ENCODE measurements at places on chromosomes 3 and 15.
A peak's percentile ranks its signal among the peaks of the same experiment; 100 is the strongest.

DNA sequence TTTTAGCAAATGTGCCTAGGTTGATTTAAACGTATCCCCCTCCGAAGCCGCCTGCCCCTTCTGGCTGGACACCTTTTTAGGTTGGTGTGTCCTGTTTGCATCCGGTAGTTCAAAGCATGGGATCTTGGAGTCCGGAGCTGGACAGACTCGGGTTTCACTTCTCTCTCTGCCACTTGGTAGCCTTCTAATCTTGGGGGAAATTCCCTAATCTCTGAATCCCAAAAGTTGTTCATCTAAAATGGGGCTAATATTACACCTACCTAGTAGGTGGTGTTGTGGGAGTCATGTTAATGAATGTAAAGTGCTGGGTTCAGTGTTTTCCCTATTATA, 760 bp downstream of the FANCI start:
- DNase-seq = no peak

DNA sequence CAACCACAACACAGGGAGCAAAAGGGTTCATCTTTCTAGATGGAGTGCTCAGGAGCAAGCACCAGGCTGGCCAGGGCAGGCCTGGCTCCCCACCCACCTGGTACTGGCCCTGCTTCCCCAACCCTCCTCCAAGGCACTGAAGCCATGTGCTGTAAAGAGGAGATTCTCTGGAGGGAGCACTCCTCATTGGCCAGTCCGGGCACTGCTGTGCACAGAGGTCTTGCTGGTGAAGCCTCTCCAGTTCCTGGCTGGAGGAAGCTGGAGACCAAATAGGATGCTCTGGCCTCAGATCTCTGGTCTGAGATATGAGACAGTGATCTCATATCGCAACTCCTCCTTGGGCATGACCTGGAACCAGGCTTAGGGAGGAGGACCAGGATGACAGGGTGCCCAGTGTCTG, 7.7 kb upstream of the SEMA3F start:
- no peak for DNase-seq

DNA sequence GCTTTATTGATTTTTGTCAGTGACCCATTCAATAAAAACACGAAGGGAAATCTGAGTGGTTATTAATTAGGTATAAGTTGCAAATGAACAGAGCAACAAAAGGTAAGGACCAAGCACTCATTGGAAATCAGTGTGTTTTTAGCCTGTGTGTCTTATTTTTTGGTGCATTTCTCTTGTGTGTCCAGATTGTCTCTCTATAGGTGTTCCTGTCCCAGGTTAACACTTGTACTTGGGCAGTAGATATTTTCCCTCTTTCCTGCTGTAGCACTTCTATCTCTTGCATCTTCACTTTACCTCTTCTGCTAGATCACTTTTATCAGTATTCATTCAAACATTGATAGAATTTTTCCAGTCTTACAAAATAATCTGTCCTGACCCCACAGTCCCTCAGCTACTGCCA, 37.0 kb downstream of the MAPK6 start:
- no peak for DNase-seq

DNA sequence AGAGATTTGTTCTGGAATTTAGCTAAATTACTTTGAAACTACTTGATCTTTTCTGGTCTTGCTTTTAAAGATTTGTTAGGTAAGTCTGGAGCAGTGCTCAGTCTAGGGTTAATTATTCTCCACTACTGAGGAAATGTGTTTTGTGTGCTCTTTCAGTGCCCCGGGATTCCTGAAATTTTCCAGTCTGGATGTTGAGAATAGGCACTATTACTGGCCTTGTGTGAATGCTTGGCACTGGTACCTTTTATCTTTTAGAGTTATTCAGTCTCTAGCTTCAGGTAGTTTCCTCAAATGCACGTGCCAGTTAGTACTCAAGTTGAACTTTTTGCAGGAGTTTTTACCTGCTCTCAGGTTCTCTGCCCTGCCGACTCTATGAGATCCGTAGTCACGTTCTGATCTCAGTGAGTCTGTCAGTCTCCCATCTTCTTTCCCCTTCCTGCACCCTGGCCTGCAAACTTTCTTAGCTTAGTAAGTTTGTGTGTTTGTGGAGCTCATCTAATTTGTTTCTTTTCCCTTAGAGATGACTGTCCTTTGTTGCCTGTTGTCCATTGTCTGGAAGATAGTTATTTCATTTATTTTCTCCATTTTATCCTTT, 39.5 kb downstream of the TCF12 start:
- no peak for DNase-seq

DNA sequence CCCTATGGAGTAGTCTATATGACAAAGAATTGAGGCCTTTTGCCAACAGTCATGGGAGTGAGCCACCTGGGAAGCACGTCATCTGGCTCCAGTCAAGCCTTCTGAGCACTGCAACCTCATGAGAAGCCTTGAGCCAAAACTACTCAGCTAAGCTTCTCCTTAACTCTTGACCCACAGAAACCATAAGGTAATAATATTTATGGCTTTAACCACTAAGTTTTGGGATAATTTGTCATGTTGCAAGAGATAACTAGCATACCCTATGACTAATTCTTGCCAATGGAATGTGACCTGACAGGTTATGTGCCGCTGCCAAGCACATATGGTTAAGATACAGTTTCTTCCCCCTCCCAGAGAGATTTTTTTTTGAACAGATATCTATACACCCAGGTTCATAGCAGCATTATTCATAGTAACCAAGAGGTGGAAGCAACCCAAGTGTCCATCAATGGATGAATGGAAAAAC, 11.8 kb upstream of the SLC6A11 start:
- no peak for DNase-seq

DNA sequence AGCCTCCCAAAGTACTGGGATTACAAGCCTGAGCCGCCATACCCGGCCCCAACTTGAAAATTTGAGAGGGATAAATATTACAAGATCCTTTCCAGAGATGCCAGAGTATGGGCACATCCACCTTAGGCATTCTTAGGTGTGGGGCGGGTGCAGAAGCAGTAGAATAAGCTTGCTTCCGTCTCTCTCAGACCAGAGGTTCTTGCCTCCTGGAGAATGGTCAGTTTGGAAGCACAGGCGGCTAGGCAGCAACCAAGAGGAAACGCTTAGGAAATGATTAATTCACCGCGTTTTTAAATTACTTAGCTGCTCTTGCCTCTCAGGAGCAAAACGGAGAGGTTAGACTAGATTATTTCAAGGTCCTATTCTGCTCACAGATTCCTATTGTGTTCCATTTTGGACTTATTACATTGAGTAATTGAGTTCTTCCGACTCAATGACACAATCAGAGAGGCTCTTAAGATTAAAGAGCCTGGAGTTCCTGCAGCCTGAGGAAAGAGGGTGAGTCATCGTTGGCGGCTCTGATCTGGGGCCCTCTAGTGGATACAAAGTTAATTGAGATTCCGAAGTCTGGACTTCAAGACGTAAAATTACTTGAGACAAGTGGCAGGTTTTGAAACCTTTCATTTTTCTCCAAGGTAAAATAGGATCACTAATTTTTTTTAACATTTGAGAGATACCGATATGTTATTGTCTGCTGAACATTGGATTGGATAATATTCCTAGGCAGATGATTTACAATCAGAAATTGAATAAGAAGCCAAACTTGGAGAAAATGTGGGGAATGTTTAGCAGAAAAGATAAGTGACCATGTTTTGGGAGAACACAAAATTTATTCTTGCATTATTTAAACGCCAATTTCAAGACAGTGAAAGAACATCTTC, 5.8 kb upstream of the TOPAZ1 start:
- peak; percentile 84 for DNase-seq

- no peak for DNase-seq
These were observed 70.8 kb upstream of the MBNL1 start for GRCh38 chr3:152197937-152198336.

DNA sequence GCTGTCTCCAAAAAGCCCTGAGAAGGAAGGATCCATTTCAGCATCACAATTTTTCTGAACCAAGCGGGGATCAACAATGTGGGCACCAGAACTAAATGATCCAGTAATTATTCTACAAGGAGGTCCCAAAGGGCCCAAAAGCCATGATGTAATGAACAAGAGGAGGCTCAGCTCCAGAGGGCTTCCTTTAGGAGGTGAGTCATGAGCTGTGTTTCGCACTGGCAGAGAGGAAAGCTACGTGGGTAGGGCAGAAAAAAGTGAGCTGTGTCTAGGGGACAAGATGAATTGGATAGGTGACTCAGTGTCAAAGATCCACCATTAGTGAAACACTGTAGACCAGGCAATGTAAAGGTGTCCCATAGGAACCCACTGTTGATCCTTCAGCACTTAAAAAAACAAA, 113.4 kb downstream of the RORA start:
- DNase-seq = no peak

DNA sequence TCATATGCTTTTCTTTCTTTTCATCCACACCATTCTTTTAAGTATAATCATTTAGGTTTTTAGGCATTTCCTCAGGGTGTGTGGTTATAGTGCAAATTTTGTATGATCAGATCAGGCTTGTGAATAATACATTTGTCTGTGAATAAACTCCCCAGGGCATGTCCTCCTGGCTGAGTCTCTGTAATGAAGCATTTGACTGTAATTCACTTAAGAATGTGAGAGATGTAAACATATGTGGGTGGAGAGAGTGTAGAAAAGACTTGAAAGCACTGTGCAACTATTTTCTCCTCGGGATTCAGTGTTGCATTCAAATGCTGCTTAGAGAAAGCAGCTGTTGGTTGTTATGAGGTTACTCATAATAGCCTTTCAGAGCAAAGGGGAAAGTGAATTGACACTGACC, 996.5 kb downstream of the TUSC7 start:
- DNase-seq = no peak

- DNase-seq = no peak
These were observed 10.8 kb downstream of the STRA6 start for GRCh38 chr15:74191798-74192197.

DNA sequence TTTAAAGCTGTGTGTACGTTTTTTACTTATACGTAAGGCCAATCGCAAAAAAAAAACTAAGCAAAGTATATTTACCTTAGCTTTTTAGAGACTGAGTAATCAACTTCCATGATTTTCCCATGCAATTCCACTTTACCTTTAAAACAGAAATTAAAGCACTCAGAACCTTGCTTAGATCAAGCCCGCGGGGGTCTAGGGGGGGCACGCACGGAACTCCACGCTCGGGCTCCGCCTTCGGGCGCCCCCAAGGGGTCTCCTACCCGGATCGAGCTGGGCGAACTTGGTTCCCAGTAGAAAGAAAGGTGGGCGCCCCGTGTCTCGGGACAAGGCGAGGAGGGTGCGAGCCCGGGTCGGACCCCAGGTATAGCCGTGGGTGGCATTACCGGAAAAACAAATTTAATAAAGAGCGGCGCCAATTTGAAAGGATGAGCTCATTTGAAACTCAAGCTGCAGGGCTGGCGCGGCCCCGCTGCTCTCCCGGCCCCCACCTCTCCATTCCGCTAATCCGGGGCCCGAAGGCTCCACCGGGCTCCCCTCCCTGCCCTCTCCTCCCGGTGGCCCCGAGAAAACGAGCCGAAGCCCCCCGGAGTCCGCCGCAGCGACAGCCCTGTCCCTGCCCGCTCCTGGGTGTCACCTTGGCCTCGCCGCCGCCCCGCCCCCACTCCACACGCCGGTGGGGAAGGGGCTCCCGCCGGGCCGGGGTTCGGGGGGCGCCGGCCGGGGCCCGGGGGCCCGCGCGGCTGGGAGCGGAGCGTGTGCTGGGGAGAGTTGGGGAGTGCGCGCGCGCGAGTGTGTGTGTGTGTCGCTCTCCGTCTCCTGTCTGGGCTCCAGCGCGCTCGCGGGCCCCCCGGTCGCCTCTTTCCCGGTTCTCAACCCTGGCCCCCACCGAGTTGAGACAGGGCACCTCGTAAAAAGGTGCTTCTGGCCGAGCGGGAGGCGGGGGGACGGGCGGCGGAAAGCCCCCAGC, 1.5 kb downstream of the IGF2BP2 start:
- DNase-seq = peak; percentile 50

GRCh38 chr3:172550347-172550943, 27.2 kb upstream of the TNFSF10 start:
- DNase-seq = no peak

DNA sequence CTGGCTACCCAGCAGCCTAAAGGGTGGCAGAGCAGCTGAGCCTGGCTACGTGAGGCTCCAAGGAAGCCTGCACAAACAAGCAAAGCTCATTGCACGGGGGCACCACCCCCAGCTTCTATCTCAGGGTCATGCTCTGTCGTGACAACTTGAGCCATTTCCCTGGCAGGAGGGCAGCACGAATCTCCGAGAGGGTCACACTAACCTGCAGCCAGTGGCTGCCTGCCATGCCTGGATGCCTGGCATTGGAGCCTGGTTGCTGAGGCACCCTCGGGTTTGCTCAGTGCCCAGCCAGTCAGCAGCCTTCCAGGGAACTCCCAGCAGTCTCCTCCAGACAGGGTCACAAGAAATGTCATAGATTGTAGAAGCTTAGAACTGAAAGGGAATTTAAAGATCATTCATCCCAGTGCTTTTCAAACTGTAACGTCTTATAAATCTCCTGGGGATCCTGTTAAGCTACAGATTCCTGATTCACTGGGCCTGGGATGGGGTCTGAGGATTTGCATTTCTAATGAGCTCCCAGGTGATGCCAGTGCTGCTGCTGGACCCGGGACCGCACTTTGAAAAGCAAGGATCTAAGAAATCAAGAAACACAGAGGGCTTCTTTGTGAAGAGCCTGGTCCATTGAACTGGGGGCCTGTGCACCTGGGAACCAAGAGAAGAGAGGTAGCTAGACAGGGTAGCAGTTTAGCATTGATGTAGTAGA, 48.4 kb downstream of the TMEM266 start:
- DNase-seq = no peak

- DNase-seq = peak; percentile 38
These were observed 51.9 kb downstream of the BBX start for GRCh38 chr3:107574650-107575049.

DNA sequence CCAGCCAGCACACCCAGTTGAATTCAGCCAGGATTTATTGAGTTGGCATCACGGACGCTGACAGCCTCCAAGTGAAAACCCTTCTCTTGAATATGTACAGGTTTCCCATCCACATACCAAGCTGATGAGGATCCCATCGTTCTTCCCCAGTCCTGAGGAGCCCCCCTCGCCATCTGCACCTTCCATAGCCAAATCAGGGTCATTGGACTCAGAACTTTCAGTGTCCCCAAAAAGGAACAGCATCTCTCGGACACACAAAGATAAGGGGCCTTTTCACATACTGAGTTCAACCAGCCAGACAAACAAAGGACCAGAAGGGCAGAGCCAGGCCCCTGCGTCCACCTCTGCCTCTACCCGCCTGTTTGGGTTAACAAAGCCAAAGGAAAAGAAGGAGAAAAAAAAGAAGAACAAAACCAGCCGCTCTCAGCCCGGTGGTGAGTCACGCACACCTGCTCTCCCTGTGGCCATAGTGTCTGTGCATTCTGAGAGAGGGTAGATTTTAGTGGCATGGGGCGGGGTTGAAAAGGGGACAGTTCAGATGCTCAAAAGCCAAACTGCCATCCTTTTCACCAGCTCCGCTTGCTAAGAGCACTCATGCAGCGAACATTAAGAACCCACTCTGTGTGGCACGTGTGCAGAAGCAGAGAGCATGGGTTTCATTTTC, 51.2 kb downstream of the KLHL25 start:
- no peak for DNase-seq

GRCh38 chr15:92886042-92886537, 14.0 kb upstream of the CHD2 start:
- DNase-seq = no peak

DNA sequence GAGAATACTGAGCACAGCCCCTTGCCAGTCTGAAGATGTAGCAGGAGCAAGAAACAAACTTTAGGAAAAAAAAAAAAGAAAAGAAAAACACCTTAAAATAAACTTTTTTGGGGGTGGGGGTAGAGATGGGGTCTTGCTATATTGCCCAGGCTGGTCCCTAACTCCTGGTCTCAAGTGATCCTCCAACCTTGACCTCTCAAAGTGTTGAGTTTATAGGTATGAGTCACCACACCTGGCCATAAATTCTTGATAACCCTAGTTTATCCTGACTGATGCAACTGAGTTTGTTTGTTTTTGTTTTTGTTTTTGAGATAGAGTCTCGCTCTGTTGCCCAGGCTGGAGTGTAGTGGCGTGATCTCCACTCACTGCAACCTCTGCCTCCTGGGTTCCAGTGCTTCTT, 28.4 kb downstream of the GXYLT2 start:
- DNase-seq = no peak
